Activated T-cell treated with anti-CD3 and anti-CD28 coated beads for 48 hours (primary cell): ENCODE measurements at places on chromosomes 7 and 10.

DNA sequence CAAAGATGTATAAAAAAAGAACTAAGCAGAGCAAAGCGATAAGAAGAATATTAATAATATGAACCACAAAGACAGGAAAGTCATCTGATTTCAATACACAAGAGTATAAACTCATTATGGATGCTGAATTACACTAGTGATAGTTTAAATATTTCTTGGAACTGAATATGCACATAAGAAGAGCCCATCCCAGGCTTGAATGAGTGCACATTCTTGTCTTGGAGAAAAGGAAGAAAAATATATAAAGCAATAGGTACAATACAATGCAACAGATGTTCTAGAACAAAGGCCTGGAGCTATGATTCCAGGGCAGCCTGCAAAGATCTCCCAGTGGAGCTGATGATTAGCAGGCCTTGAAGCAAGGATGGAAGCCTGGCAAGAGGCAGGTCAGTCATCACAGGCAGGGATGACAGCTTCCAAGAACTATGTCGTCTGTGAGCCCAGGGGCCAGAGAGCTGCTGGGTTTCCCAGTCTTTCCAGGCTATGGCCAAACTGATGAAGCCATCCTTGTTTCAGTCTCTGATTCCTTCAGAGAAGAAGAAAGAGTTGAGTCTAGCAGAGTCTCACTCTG is 277.6 kb downstream of the KCNMA1 start:
- DNase-seq: no peak

DNA sequence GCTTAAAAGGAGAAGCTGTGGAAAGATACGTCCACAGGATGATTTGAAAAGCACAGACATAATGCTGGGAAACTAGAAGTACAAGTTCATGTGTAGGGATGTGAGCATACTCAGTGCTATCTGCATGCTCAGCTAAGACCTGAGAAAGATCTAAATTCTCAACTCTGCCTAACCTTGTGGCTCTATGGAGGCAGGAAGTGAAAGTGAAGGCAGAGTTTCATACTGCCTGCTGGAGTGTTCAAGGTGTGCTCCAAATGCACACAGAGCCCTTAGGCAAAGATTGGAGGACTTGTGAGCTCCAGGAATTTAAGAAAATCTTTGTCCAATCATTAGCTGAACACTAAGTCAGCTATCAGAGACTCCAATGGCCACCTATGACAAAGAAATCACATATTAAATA is 190.9 kb downstream of the RNLS start:
- DNase-seq: no peak

GRCh38 chr10:18343573-18343972 is 203.3 kb downstream of the CACNB2 start:
- DNase-seq: no peak

- DNase-seq: no peak
These were observed 442.3 kb upstream of the ZMIZ1 start for GRCh38 chr10:78626471-78626870.

DNA sequence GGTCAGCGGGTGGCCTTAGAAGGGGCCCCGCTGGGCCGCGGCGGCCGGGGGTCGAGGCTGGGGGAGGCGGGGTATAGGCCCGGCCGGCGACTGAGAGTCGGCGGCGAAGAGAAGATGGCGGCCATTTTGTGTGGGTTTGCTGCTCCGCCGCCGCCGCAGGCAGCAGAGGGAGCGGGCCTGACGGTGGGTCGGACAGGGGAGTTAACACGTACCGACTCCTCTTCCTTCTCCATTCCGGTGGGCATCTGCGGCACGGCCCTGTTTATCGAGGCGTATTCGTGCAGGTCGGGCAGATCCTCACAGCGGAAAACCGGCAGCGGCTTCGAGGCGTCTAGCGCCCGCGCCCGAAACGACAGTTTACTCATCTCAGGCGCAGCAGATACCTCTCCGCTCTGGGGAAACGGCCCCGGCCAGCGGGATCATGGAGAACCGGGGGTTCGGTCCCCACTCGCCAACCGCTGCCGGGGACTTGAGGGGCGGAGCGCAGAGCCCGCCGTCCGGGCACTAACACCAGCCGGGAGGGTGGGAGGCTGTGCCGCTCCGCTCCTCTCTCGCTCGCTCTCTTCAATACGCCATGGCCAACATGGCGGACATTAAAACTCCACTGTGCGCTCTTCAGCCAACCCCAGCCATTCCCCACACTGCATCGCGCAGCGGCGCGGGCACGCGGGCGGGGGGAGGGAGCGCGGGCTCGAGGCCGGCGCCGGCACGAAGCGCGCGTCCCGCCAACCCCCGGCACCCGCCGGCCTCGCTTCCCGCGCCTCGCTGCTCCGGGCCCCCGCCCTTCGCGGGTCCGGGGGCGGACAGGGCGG is at the start of gene EPC1:
Gene EPC1, minus strand, starts transcription at position 608 of the 812 bp plus-strand sequence. Its CDS starts 243 bp downstream, at position 365.
- peak; percentile 86 for DNase-seq

DNA sequence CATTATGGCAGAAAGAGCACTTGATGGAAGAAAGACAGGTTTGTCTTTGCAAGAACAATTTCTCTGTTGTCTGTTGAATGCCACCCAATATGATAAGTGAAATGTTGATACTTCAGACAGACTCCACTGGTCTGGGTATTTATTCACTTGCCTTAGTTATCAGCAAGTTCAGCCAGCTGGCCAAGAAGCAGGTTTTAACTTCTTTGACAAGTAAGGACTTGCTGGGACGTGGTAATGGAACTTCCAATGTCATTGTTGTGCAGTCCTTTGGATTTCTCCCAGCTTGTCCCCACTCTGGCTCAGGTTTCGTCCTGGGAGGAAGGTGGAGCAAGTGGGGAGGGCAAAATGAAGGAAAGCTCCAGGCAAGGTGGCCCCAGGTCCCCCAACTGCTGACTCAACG is 497.4 kb downstream of the RPS24 start:
- no peak for DNase-seq

GRCh38 chr10:70901276-70901878 is 13.0 kb upstream of the PCBD1 start:
- no peak for DNase-seq

DNA sequence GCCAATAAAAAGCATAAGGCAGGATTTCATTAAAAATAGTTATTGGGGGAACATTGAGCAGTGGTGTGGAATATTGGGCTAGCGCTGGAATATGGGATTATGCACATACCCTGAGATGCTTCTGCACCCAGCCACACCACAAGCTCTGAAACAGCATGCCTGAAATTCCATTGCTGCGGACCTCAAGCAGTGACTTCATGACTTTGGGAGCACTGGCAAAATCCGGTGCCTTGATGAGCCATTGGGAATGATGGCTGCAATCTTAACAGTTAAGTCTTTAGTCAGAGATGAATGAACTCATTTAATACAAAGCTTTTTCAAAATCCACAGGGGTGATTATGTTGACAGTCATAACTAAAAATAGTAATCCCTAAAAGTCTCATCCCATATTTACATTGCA is 274.7 kb upstream of the MTPN start:
- no peak for DNase-seq

- DNase-seq: no peak
These were observed 58.0 kb downstream of the PDSS1 start for GRCh38 chr10:26755443-26755903.

GRCh38 chr7:142168746-142169145 is 57.2 kb downstream of the MGAM2 start:
- no peak for DNase-seq

- no peak for DNase-seq
These were observed 172.9 kb downstream of the LRRC4 start for GRCh38 chr7:127858091-127858914.

DNA sequence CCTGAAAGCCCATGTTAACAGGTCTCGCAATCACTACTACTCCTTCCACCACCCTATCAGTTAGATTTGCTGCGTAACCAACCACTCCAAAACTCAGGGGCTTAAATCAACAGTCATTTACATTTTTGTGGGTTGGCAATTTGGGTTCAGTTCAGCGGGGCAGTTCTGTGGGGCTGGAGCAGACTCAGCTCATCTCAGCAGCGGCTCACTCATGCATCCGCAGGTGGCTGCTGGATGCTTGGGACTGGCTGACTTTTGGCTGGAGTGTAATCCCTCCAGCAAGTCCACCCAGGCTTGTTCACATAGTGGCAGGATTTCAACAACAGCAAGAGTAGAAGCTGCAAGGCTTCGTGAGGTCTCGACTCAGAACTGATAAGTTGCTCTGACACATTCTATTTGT is 79.2 kb downstream of the NEUROD6 start:
- DNase-seq: no peak

DNA sequence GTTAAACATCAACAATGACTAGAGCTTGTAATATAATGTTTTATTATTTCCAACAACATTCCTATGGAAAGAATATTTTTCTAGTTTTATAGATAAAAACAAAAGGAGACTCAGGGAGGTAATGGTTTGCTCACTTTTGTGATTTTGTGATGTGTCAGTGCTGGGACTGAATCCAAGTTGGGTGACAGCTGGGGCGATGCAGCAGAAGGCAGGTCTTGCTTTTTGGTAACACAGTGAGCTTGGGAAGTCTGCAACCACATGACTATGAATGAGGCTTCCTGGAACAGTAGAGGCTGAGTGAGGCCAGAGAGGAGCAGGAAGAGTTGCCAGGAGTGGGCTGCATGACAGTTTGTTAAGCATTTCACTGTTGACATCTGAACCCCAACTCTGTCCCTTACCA is 4.9 kb upstream of the YKT6 start:
- DNase-seq: no peak

GRCh38 chr7:157005456-157006204 is 4.8 kb downstream of the MNX1 start:
- no peak for DNase-seq

GRCh38 chr7:124155432-124156022 is 122.7 kb upstream of the TMEM229A start:
- DNase-seq: no peak

GRCh38 chr10:74490551-74490950 is 335.8 kb upstream of the KAT6B start:
- DNase-seq: no peak

- DNase-seq: no peak
These were observed 506 bp downstream of the CTTNBP2 start for GRCh38 chr7:117872561-117873309.

- no peak for DNase-seq
These were observed 16.9 kb downstream of the ZNF713 start for GRCh38 chr7:55903985-55904759.

DNA sequence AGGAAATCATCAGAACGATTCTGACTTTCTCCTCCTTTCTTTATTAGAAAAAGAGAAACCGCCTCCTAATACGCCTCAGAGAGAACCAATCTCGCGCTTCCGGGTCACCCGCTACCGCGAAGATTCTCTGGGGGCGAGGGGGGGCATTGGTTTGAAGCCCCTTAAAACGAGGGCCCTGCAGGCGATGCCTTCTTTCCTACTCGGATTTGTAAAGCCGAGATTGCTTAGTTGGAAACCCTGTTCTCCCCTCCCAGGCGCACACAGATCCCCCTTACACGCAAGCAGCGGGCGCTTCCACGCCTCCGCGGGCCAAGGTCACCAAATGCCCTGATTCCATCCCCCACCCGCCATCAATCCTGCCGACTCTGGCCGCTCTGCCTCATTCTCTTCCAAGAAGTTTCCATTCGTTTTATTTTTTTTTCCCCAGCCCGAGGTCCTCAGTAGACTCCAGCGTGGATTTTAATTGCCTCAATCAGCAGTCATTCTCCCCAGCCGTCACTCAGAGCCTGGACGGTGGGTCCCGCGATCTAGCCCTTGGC is 1.1 kb upstream of the GAD2 start:
- no peak for DNase-seq

GRCh38 chr10:99528494-99529441 is 4.0 kb upstream of the NKX2-3 start:
- DNase-seq: no peak

DNA sequence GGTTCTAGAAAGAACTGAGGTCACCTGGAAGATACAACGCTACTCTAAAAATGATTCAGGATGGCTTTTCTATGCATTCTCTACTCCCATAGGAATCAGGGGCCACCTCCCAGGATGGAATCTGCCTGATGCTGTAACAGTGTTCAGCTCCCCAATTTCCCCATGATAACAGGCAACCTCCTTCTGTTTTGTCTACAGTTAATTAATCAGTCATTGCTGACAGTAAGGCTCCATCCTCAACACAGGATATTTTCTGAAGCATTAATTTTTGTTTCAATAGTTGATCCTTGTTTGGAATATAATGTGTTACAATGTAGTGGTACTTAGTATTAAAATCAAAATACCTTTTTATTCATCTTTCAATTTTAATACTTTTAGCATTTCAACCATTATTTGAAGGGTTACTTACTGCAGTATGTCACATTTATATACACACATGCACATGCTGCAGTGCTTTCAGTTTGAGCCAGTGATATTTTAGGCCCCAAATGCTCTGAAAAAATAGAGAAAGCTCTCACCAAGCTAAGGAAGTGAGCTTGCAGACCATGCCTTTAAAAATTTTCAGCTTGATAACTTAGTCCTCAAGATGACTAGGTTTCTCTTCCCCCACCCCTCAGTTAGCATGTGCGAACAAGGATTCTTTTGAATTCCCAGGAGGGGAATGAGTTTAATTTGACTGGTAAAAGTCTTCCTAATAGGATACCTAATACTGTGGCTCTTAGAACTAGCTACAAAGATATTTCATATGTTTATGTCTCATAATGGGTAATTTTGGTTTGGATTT is 592 bp upstream of the PIK3CG start:
- no peak for DNase-seq

GRCh38 chr10:125727436-125727835 is 7.9 kb downstream of the EDRF1 start:
- DNase-seq: no peak

DNA sequence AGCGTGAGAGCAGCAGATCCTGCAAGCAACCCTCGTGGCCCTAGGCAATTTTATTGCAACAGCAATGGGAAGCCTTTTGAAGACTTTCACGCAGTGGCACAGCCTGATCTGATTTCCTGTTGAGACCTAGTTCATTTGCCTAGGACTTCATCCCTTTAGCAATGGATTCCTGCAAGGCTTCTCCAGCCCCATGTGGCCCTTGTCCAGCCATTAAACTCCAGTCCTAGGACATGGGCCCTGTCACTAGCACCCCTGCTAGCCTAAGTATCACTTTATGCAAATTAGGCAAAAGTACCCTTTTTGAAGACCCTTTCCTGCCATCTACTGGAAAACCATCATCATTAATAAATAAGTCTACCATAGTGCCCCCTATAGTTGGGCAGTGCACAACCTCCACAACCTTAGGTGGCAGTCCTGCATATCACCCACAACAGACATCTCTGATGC is 379.4 kb downstream of the GALNT17 start:
- no peak for DNase-seq

- DNase-seq: no peak
These were observed 431.6 kb upstream of the NPVF start for GRCh38 chr7:25659841-25660240.

DNA sequence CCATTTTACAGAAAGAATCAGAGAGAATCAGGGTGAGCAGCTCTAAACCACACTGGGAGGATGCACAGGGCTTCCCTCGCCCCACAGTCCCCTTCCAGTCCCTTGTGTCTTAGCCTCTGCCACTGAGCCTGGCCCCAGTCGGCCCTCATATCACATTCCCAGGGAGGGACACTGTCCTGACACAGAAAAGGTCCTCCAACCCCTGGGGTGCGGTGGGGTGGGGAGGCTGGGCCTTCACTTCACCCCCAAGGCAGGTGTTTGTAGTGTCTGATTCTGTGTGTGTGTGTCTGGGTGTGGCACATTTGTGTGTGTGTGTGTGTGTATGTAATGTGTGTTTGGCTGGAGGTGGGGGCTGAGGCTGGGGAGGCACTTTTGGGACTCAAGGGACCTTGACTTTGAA is 1.8 kb upstream of the KCP start:
- DNase-seq: no peak
